ENCODE measurements at places on chromosomes 12 and 14.
A peak's percentile ranks its signal among the peaks of the same experiment; 100 is the strongest.

GRCh38 chr14:70780396-70781075 is 28.8 kb downstream of the MAP3K9 start:
- DNase-seq, result no peak

GRCh38 chr12:574475-575128 is 88.6 kb downstream of the NINJ2 start:
- no peak for DNase-seq

DNA sequence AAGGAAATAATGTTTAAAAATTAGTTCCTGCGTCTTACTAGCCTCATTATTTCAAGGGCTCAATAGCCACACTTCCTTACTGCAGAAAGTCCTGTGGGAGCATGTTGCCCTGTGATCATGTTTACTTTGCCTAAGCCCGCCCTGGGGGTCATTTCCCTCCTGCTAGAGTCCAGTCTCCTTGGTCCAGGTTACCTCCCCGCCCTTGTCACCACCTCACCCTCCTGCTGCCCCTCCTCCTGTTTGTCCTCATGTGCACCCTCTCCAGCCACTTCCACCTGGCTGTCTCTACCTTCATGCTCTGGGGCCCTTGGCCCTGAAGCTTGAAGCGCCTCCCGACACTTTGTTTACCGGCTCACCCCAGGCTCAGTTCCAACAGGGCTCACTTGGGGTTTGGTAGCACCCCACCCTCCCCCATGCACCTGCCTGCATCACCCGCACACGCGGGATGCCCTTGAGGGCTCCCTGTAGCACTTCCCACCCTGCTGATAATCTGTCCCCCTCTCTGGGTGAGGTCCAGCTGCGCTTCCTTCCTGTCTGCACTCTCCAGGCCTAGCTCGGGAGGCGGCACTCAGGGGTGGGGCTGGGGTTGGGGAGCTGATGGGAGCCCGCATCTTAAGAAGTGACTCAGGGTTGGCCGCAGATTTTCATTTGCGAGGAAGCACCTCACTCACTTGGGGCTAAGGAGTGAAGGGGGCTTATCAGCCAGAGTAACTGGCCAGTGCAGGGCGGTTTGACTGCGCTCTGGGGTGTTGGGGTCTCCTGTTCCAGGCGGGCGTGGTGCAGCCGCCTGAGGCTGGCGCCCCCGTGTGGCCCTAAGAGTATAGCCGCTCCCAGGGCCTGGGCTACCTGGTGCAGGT is 40.1 kb downstream of the SMIM41 start:
- DNase-seq, result no peak

- peak; percentile 83 for DNase-seq
Observed at GRCh38 chr12:114508529-114509129, 102.7 kb upstream of the TBX5 start.

DNA sequence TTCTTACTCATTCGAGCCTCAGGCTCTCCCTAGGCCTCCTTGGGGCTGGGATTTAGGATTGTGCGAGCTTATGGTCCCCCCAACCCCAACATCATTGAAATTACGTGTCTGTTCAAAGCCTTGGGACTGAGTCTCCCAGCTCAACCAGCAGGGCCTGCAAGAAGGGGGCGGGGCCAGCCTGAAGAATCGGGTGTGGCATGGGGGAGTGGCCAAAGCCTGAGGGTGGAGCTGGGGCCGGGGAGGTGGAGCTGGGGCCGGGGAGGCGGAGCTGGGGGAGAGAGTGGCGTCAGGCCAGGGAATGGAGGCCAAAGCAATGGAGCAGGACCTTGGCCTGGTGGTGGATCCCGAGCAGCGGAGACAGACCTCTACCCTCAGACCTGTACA is 24.3 kb upstream of the HSPB8 start:
- no peak for DNase-seq

GRCh38 chr12:6451348-6452244 is at the start of gene TAPBPL:
TSS of gene TAPBPL (plus strand) at chr12:6452042. CDS start at chr12:6452249, 207 bp downstream.
- DNase-seq, result no peak

GRCh38 chr12:81209012-81209411 is 131.1 kb downstream of the ACSS3 start:
- no peak for DNase-seq

- DNase-seq, result no peak
Observed at GRCh38 chr12:6442836-6443235, 1.9 kb upstream of the CD27 start.

GRCh38 chr12:101698800-101699347 is 1.4 kb downstream of the CHPT1 start:
- peak; percentile 44 for DNase-seq

DNA sequence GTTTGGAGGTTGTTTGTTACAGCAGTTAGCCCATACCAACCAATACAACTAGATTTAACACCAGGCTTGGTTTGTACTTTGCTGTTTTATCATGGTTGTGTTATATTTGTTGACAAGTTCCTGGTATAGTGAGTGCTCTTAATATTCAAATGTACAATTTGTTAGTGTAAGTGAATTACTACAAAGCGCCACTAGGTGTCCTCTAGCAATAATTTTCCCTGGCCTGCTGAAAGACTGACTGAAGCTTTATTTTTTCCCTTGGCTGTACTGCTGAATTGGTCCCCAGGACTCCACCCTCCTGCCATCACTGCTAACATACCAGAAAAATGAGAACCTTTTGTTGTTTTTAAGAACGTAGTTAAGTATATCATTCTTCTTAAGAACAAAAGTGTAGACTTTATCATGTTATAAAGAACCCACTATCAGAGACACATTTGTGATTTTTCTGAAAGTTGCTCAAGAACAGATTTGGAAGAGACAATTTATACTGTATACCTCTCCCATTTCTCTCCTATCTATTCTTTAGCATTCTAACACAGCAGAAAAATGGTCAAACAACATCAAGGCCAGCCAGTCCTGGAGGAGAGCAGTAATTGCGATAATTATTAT is 75.3 kb upstream of the FAR2 start:
- peak; percentile 40 for DNase-seq

- no peak for DNase-seq
Observed at GRCh38 chr12:55696141-55696540, 11.6 kb downstream of the ITGA7 start.

- no peak for DNase-seq
Observed at GRCh38 chr14:61941421-61942150, 179.4 kb downstream of the SNAPC1 start.

- peak; percentile 53 for DNase-seq
Observed at GRCh38 chr14:23182372-23183157, 895 bp downstream of the SLC7A8 start.

- DNase-seq, result no peak
Observed at GRCh38 chr12:104470521-104470920, 13.8 kb downstream of the CHST11 start.

GRCh38 chr12:68378872-68379606 is 46.9 kb upstream of the MDM1 start:
- peak; percentile 57 for DNase-seq

DNA sequence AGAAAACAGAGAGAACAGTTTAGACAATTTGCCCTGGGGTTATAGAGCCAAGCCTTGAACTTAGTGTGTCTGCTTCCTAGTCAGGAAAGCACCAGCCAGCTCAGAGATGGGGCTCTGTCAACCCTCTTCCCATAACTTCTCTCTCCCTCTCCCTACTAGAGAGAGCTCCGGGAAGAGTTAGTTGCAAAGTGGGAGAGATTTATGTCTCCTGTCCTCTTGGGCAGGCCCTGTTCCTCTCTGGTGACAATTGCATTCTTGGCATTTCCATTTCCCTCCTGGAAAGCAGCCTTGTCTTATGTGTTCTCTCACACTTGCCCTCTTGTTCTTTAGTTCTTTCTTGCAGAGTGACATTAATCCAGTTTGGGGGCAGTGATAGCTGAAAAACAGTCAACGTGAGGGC is 42.1 kb upstream of the TUNAR start:
- no peak for DNase-seq

DNA sequence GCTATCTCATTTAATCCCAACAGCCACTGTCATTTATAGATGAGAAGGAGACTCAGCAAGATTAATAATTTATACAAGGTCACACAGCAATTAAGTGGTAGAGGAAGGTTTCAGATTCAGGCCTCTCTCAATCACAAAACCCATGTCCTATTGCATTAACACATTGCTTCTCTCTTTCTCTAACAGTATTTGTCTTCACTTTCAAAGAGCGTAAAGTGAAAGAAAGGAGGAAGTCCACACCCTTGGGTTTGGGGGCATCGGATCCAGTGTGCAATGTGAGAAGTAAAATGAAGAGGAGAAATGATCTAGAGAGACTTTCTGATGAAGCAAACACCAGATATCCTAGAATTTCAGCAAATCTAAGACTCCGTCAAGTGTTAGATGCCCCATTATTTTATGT is 7.0 kb upstream of the VRK1 start:
- no peak for DNase-seq

DNA sequence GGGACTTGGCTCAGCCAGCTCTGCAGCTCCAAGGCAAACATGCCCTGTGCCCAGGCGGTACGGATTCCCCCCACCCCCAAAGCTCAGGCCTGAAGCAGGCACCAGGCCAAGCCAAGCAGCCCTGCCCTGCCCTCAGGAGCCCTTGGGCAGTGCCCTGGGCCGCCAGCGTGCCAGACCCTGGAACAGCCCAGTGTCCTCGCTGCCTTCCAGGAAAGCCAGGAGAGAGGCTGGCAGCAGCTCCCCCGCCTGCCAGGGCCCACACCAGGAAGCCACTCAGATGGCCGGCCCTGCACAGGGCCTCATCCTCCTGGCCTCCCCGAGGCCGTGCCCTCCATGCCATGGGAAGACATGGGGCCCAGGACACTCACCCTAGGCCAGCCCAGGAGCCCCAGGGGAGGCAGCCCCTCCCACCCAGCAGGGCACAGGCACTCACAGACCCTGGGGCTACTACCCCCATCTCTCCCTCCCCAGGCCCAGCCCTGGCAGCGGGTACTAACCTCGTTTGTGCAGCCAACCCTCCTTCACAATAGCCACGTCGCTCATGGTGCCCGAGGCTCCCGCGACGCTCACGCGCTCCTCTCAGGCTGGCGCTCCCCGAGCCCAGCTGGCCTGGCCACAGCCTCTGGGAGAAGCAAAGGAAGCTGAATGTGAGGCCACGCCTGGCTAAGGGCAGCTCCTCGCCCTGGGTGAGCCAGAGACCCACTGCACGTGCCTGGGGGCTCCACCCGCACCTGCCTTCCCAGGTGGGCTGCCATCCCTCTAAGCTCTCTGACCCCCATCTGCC is 3.3 kb downstream of the AKT1 start:
- DNase-seq, result no peak
